ENCODE measurements at places on chromosomes 1 and 21.

DNA sequence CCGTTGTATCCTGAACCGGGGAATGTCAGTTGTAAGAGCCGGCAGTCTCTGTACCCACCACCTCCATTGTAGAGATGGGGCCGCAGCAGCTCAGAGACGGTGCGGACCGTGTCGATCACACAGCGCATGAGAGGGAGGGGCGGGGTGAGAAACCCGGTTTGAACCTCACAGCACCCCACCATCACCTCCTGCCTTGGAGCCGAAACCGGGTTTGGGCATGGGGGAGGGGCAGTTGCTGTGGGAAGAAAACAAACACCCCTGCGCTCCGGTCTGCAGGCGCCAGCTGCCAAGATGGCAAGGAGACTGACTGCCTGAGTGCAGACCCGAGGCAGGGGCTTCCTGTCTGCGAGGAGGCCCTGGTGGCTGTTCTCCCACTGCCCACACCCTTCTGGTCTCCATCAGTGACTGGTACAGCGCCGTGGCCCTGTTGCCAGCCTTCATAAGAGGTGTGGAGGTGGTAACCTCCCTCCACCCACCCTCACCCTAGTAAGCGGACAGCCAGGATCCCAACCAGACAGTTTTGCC is 69.2 kb upstream of the SSBP3 start:
- no peak for DNase-seq

DNA sequence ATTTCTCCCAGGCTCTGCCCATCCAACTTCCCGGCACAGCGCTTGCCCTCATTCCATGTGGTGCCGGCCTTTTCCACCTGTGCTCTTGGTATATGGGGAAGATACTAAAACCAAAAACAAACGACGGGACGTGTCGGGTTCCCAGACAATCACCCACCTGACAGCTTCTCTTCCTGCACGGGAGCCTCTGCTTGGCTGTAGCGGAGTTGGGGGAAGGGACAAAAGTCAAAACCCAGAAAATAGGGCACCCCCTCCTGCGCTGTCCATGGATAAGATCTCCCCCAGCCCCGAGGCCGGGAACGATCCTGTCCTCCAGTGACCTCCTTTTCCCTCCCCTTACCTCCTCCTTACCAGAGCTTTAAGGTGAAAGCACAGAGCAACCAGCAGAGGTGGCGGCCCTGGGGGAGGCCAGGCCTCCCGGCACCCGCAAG is 640 bp downstream of the JTB start:
- DNase-seq: no peak

GRCh38 chr1:244383278-244383884 is 68.3 kb downstream of the ADSS2 start:
- no peak for DNase-seq

GRCh38 chr1:115277276-115277675 is 60.8 kb downstream of the NGF start:
- no peak for DNase-seq

DNA sequence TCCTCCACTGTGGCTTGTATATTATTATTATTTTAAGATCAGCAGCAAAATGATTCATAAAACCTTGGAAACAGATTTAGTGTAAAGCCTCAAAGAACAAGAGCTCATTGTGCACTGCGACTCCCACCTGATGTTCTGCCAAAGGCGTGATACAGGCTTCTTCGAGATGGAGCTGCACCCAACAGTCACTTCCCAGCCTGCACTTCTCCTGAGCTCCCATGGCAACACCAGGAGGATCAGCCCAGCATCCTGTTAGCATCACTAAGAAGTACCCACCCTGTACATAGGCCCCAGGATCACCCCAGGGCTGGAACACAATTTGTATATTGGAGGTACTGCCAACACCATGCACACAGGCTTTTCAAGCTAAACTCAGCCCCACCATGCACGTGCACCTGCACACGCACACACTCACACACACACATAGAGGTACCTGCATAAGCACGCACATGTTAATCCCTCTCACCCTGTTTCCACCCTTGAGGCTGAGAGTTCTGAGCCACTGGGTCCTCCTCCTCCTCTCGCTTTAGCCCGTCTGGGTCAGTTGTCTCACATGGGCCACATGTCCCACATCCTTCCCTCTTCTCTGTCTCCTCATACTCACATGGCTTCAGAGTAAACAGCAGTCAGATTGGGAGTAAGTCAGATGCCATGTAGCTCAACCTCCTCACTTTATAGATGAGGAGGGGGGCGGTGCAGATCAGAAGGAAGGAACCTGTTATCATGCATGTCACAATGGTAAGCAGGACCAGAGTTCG is 281.9 kb upstream of the POU3F1 start:
- no peak for DNase-seq

DNA sequence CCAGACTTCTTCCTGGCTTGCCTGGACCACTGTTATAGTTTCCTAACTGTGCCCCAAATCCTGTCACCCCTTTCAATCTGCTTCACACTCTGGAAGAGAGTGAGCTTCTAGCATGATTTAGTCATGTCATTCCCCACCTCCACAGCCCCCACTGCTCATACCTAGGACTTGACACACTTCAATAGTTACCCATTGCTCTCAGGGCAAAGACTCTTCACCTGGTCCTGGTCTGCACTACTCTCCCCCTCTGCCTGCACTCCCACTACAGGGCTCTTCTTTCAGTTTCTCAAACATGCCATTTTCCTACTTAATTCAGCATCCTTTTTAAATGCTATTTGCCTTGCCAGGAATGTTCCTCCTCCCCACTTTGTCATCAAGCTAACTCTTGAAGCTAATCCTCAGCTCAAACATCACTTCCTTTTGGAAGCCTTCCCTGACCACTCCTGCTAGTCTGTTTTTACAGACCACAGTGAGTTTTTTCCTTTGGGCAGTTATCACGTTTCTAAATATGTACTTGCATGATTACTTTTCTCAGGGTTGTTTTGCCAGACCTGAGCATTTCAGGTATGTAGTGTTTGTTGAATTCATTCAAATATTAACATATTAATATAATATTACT is 24.7 kb downstream of the CYP2J2 start:
- DNase-seq: no peak

DNA sequence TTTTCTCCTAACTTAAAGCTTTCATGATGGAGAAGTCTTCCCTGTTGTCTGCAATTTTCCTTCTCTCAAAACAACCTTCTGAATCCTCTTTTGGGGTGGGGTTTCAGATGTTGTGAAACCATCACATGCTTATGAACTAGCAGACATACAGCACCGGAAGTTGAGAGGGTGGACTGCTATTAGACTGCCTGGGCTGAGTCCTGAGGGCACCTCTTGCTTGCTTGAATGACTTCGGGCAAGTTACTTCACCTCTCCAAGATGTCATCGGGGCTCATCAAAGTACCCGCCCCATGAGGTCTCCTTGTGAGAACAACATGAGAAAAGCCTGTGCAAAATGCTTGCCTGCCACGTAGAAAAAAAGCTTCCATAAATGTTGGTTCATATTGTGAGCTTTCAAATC is 89.6 kb downstream of the CCDC185 start:
- DNase-seq: no peak

DNA sequence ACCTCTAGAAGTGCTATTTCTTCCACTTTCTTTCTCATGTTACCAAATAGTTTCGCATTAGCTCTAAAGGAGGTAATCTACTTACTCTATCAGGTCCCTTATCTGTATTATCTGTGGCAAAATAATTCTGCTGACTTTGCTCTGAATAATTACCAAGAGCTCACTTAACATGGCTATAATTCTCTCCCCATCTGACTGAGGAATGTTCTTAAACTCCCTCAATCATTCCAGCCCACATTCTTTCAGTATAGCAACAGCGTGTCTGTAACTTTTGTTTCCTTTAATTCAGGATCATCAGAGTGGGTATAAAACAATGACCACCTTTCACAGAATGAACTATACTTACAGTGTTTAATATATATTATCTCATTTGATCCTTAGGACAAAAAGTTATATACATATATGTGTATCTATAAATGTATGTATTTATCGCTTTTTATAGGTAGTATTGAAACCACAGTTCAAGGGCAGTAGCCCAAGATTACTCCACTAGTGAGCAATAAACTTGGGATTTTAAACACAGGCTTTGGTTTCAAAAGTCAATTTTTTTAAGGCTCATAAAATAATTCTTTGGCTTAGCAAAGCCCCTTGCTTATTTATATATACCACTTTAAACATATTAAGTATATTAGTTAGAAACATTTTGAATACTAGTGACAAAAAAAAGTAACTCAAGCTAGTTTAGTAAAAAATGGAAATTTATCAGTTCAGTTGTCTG is 36.1 kb upstream of the ST6GALNAC3 start:
- DNase-seq: no peak

All from hippocampal formation (tissue), 2 donors.